Stimulated activated CD8-positive, alpha-beta memory T cell treated with anti-CD3 and anti-CD28 coated beads, Interleukin-4, amount 100 ng/mL, for 48 hours (primary cell): ENCODE measurements at places on chromosomes 3 and 15.

DNA sequence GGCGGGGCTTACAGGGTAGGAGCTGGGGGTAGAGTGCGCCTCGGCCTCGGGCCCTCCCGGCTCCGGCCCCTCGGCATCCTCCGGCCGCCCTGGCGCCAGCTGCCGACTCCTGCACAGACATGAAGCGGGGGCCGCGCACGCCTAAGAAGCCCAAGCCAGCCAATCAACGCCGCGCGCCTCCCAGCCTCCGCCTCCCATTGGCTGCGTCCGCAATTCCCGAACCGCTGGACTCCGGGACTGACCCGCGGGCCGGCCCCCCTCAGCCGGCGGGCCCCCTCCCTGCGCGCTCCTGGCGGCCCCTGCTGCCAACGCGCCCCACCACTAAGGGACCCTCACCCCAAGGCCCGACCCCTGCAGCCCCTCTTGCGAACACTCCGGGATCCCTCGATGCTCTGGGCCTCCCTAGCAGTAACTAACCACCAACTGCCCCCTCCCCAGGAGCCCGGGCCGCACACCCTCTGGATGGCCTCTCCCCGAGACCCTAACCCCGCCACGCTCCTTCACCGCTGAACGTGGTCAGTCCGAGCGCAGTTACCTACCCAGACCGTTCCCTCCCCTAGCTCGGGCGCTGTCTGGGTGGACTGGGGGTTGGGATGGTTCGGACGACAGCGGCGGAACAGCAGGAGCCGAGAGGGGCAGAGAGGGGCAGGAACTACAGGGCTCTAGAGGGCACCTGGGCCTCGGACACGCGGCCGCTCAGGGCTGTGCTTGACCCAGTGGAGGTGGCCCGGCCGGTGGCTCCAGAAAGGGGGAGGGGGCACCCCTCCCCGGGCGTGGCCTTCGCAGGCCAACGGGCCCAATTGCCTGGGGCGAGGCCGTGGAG is 5.0 kb downstream of the GATA2 start:
- DNase-seq: peak; percentile 65

- DNase-seq: no peak
Measured at GRCh38 chr15:41799488-41799805, 25.2 kb downstream of the MAPKBP1 start.

GRCh38 chr3:54357301-54357700 is 234.9 kb downstream of the CACNA2D3 start:
- no peak for DNase-seq

- peak; percentile 57 for DNase-seq
Measured at GRCh38 chr15:60729850-60730458, 251.0 kb upstream of the ICE2 start.

DNA sequence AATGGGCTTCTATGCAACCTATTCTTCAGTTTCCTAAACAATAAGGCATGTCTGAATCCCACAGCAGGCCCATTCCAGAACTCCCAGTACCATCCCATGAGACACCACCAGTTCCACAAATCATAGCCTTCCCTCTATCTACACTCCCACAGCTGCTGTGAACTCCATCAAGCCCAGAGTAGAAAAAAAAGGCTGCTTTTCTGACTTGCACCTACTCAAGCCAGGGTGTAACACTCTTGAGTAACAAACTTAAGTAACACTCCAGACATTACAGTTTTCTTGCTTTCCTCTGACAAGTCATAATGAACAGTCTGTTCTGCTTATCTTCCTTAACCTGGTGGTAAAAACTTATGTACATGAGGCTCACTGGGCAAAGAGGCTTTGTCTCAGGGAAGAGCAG is 283.1 kb downstream of the NFKBIZ start:
- DNase-seq: no peak

DNA sequence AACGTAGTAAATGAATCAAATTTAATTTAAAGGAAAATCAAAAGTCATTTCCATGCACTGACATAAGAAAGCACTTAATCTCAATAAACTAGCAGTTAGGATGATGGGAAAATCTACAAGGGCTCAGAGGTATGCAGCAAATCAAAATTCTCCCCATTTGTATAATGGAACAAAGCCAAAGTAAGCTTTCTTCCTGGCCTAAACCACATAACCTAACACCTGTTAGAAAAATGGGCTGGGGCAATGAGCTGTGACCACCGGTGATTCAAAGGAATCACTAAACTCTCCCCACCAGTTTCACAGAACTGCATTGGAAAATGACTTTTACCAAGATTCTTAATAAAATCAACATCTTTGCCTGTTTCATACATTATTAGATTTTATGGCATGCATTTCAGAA is 1024.3 kb downstream of the FHIT start:
- DNase-seq: no peak

DNA sequence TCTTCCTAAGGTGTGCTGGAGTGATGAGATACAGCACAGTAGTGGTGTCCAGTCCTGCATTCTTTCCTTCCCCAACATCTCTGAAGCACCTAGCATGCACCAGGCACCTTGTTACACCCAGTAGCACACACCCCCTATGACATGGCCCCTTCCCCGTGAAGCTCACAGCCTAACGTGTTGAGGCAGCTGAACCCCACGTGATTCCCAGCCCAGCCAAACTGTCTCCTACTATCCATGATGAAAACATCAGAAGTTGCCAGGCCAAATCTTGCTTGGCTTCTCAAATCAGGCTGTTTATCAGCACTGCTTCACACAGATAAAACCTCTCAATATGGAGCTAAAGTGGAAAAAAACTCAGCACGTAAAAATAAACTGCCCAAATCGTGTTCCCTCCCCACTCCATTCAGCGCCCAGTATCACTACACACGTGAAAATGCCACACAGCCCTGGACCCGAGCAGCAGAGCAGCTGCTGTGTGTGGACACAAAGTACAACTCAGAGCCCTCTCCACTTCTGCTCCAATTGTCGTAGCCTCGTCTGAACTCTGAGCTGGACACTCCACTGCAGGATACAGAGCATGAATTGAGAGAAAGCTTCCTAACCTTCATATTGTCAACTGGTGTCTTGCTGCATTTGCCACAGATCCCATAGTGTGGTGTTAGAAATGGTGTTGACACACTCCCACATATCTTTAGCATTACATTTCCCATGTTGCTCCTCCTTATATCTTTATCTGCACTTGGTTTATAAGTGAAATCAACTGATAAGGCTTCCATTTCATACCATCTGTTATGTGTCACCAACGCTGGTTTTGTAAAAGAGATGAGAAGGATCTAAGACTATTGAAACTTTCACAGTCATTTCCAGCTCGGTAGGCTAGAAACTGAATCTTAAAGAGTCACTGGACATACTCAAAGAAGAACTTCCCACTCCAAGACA is 279.8 kb downstream of the RORA start:
- DNase-seq: no peak

DNA sequence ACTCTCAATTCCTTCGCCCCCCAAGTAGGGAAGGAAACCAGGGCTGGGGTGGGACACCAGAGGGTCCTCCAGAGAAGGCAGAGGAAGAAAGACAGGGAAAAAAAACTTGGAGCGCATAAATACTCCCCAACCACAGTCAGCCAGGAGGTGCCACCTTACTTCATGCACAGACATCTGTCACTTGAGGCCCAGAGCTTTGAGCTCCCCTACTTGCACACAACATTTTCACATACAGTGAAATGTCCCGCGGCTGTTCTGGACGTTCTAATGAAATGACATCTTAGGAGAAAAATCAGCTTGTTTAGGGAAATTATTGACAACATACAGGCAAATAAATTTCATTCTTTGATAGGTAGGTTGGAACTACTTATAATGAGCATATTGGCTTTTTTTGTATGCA is 113.0 kb downstream of the LIPC start:
- no peak for DNase-seq

DNA sequence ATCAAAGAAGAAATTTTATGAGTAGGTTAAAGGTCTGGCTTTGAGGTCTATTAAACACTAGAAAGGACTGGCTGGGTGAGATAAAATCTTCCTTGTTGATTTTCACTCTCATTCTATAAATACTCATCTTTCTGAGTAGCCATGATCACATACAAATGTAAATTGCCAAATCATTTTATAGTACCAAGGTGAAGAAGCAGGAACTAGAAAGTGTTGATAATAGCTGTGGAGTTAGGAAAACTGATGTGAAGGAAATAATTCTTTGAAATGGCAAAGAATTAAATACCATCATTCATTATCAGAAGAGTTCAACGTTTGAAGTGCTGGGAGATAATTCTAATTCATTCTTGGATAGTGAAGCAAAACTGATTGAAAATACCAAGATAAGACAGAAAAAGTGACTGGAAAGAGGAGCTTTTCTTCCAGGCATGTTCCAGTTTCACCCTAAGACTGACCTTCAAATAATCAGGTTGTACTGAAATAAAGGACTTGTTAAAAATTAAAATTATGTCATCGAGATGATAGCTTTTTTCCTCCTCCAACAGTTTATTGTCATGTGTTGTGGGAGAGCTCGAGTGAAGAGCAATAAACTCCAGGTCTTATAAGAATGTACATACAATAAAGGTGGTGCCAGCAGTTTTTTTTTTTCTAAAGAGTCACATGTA is 17.4 kb downstream of the THBS1 start:
- no peak for DNase-seq

GRCh38 chr3:3302964-3303363 is 123.5 kb upstream of the CRBN start:
- DNase-seq: no peak

DNA sequence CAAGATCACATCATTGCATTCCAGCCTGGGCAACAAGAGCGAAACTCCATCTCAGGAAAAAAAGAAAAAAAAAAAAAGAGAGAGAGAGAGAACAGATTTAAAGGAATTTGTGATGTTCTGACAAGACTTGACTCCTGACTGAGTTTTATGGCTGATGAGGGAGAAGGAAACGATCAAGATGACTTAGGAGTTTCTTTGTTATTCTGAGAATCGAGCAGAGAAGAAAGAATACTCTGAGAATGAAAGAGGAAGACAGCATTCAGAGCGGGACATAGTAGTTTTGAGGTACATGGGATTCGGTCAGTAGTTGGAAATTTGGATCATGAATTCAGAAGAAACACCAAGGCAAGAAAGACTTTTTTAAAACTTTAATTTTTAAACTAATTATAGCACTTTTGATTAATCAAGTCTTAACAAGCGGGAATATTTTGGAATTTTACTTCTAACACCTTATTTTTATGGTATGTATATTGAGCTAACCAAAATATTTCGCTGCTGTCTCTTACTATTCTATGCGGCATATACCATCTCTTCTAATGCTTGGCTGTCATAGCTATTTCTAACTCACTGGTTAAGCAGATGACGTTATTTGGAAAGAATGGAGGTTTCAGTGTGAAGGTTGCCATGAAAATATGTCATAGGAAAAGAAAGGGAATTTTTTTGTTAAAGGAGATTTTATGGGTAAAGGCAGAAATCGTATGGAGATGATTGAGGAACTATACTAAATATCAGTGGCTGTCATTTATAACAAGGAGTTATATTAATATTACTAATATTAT is 644.1 kb downstream of the RBMS3 start:
- DNase-seq: no peak

- DNase-seq: peak; percentile 28
Measured at GRCh38 chr3:354432-354831, 157.9 kb downstream of the CHL1 start.

GRCh38 chr3:53478921-53479664 is 15.3 kb upstream of the CACNA1D start:
- DNase-seq: no peak

DNA sequence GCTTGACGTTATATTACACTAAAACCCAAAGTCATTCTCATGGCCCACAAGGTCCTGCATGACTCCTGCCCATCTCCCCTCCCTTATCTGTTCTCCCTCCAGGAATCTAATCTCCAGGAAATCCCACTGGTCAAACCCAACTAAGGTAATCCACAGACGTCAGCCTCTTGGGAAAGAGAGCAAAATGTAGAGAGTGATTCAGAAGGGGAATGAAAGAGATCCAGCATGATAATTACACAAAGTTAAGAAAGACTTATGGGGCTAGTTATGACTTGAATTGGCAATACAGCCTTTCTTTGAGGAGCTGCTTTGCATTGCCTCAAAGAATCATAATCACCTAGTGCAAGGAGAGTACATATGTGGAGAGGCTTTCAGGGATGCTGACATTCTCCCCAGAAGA is 137.8 kb upstream of the MYRIP start:
- no peak for DNase-seq

GRCh38 chr3:13053893-13054292 is 19.3 kb downstream of the IQSEC1 start:
- no peak for DNase-seq

DNA sequence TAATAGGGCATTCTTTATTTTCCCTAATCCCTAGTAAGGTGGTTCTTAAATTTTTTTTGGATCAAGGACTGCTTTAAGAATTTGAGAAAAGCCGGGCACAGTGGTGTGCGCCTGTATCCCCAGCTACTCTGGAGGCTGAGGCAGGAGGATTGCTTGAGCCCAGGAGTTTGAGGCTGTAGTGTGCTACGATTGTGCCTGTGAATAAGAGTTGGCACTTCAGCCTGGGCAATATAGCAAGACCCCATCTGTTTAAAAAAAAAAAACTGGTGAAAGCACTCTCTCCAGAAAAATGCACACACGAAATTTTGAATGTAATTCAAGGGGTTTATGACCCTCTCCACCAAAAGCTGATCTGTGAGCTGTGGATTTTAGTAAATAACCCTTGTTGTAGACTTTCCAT is 32.0 kb downstream of the CALML4 start:
- DNase-seq: no peak

DNA sequence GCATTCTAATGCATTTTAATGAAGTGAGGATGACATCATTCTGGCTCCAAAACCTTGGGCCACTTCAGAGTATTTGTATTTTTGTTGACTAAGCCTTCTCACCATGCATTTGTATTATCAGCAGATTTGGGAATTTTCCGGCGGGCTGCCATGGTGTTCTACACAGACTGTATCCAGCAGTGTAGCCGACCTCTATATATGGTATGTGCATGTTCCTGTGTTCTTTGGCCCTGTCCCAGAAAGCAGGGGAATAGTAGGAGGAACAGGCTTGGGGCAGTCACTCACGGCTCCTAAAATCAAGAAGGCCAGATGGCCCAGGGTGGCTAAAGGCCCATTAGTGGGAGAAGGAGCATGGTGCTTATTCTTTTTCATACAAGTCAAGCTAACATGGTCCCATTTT is 80.5 kb downstream of the USF3 start:
- no peak for DNase-seq

- no peak for DNase-seq
Measured at GRCh38 chr3:13459605-13460340, 20.3 kb upstream of the HDAC11 start.

DNA sequence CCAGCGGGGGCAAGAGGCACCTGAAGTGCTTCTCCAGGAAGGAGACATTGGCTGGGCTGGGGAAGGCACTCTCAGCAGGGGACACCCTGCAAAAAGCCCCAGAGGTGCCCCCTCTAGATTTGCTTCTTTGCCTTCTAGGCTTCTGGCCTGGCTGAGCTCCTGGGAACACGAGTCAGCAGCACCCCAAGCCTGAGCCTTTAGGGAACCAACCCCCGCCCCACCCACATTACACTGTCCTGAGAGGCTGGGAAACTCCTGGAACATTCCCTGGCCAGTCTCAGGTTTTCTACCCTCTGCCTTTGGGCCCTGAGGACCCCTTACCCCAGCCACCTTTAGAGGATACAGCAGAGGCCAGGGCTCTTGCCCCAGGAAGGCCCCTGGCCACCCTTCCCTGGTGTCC is 108.4 kb upstream of the LINGO1 start:
- DNase-seq: no peak

GRCh38 chr15:65773386-65774111 is 18.5 kb downstream of the DENND4A start:
- DNase-seq: no peak
